ENCODE measurements at places on chromosomes 6 and 20.

- DNase-seq = peak; percentile 66
Observed at GRCh38 chr20:58890518-58891085, 38.1 kb downstream of the GNAS start.

DNA sequence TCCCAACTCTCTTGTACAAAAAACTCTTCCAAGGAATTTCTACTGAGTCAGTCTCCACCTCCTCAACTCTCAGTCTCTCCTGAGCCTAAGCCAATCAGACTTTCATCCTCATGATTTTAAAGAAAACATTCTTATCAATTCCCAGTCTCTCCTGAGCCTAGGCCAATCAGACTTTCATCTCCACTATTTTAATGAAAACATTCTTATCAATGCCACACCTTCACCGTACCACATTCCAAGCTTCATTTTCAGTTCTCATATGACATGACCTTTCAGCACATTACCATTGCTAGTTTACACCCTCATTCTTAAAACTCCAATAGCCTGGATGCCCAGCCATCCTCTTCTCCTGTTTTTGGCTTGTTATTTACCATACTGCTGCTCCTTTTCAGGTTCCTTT is 42.5 kb downstream of the SYNE1 start:
- no peak for DNase-seq

DNA sequence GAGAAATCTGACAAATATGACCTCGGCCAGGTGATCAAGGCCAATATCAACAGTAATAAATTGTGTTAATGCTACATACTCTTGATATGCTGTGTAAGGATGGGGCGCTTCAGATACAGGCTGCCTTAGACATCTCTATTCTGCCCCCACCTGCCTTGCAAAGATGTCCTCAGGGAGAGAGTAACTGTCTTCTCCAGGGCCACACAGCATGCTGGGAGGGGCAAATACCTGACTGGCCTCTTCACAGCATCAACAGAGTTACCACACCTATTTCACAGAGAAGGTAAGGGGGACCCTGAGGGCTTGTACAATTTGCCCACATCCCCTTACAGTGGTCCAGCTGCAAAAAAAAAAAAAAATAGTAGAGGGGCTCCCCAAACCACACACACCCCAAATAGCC is 17.2 kb upstream of the KIAA1755 start:
- no peak for DNase-seq

DNA sequence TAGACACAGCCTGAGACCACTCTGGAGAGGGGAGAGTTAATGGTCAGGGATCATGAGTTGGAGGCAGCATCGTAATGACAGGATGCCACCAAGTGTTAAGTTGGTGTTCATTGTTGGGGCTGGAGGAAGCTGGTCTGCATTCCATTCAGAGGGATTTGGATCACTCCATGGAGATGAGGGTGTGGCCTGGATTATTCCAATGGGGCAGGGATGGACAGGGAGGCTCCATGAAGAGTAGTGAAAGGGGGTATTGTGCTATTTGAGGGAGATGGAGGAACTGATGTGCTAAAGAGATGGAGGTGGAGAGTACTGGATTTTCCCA is 1.1 kb downstream of the SAPCD1 start:
- DNase-seq = no peak

GRCh38 chr6:160659562-160659961 is 4.5 kb downstream of the LPA start:
- no peak for DNase-seq

DNA sequence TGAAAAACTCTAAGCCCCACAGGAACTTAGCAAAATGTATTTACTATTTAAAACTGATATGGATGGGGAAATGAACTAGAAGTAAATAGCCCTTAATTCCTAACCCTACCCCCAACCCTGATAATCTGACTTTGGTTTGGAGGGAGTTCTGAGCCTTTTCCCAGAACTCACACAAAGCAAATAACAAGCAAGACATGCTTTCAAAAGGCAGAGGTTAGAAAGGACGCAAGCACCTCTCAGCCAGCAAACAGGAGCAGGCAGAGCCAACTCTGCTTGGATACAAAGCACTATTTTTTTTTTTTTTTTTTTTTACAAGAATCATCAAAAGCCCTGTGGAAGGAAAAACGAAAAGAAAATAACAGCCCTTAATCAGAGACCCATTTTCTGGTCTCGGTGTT is 58.7 kb downstream of the SLC22A23 start:
- no peak for DNase-seq

GRCh38 chr20:61387204-61387953 is 135.3 kb downstream of the CDH4 start:
- no peak for DNase-seq

DNA sequence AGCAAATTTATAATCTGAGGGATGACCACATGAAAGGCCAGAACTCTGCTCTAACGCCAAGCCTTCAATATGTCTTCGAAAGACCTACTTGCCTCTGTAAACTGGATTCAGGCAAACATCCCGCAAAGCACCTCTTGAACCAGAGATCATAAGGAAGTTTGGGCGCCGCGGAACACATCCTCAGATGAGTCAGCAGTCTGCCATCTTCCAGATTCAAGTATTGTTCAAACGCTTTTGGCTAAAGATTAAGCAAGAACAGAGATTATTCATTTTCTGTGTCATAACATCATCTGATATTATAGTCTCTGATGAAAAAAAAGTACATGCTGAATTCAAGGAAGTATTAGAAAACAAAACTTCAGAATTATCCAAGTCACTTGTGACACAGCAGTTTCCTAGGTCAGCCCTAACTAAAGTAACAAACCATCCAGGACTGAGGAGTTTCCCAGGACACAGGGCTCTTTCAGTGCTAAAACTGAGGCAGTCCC is 20.8 kb downstream of the TBC1D7 start:
- DNase-seq = no peak

DNA sequence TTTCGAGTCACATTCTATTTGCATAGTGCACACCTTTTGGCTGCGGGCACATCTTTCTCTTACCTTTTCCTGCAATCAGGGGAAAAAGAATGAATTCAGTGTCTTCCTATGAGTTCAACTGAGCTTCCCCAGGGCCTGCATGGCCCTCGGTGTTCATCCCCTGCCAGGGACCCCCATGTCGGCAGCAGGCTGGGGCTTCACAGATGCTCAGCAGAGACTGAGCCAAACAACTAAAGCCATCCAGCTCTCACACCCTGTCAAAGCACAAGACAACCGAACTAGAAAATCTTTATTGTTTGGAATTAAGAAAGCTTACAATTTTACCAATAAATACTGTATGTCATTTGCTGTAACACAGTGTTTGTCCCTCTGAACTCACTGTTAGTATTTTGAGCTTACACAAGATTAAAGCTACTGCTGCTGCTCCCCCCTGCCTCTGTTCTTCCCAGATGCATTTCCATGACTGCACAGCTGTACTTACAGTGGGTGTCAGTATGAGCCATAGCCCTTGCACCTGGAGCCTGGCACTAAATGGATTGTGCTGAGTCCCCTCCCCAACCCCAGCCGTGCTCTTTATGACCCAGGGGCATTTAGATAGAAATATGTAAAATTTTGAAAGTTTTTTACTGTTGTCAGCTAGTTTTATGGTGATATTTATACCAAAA is 205.8 kb downstream of the TMEM242 start:
- DNase-seq = no peak

GRCh38 chr6:20565342-20565741 is 31.1 kb downstream of the CDKAL1 start:
- no peak for DNase-seq

DNA sequence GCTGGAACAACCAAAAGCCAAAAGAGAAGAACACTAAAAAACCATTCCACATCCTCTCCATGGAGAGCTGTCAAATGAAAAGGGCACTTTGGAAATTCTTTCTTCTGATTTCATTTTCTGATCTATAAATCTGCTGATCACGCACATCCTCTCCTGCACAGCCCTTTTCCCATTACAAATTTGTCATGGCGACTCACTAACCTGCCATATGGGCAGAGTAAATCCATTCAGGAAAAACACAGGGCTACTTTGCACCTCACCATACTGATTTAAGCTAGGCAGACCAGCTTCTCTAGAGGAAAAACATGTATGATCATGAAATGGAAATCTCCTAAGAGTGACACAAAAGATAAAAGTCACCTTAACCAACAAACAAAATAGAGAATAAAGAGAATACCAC is 26.0 kb downstream of the TOMM6 start:
- DNase-seq = no peak

- DNase-seq = no peak
Observed at GRCh38 chr20:18030020-18030419, 27.7 kb downstream of the OVOL2 start.

DNA sequence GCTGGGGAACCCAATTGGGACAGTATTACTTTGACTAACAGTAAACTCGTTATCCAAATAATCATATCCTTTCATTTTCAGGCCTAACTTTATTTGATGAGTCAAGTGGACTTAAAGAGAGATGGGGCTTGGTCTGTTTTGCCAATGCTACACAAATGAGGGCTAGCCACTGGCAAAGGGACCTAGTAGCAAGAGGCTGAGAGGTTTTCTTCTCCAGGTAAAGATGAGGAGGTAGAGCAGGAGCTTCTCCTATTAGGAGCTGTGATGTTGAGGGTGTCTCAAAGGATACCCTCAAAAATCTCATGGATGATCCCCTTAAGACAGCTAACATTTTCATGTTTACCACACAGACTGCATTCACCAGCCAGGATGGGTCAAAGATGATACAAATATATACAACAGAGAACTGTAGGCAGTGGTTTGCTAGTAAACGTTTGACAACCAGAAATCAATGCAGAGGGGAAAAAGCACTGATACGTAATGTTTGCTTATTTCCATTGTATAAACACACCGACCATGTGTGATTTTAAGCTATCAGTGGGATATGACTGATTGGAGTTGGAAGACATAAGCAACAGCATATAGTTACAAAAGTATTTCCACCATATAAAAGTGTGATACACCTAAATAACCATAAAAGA is 153.3 kb downstream of the IBTK start:
- DNase-seq = no peak

DNA sequence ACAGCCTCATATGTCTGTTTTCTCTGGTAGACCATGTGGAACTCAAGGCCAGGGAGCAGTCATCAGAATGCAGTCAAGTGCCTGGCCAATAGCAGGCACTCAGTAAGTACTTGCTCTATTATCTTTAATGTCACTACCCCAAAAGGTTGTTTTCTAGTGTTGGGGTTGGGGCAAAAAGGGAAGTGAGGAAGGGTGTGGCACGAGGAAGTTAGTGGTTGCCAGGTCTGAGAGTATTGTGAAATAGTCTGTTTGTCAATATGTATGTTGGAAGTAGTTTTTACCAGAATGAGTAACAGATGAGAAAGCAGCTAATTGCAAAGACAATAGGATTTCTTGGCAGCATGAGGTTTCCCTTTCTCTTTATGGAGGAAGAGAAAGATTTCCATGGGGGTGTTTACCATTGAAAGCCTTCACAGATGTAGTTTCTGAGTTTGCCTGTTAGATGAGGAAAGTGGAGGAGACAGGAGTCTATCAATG is 59.5 kb upstream of the ARMH2 start:
- DNase-seq = peak; percentile 86

GRCh38 chr20:59204165-59204894 is 40.7 kb downstream of the ZNF831 start:
- no peak for DNase-seq

DNA sequence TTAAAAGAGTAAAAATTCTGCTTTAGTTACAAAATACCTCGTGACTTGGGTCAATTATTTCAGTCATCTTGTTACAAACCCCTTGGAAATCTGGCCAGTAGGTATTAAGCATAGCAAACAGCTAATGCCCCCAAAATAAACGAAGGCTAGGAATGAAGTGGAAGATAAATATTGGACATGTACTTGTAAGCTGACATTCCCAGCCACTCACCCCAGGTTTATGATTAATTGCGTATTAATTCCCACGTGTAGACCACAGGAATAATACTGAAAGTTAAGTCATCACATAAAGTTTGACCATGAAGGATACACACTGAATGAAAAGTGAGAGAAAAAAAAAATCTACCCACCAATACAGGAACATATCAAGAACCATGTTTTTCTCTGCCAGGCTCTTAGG is 936.5 kb upstream of the ADGRB3 start:
- no peak for DNase-seq

GRCh38 chr6:89002523-89002922 is 39.1 kb upstream of the RNGTT start:
- DNase-seq = no peak

GRCh38 chr20:18164356-18164755 is 26.7 kb downstream of the KAT14 start:
- no peak for DNase-seq

GRCh38 chr6:40719671-40720374 is 132.7 kb upstream of the LRFN2 start:
- DNase-seq = no peak

DNA sequence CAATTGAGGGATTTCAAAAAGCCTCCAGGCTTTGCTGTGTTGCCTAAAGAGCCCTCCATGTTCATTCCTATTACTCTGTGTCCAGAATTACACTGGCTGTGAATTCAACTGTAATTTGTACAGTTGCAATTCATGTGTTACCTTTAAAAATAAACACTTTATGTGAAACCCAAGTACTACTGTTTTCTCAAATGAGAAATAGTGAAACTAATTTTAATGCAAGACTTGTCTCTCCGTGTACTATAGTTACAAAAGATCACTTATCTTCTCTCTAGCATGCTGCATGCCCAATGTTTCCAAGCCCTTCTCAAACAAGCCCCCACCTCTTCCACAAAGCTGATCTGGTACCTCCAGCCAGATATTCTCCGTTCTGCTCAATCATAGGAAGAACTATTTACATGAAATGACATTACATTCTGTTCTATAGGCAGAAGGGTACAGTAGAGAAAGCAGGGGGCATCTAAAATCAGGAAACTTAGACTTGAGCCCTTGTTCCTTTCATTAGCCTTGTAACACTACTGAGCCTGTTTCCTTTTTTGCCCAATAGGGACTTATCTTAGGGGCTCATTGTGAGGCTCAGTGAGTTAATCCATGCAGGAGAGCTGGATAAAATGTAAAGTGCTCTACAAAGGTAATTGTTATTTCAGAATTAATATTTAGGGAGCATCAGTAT is 12.3 kb upstream of the COL9A1 start:
- no peak for DNase-seq

- no peak for DNase-seq
Observed at GRCh38 chr6:151209071-151209831, 30.5 kb upstream of the AKAP12 start.

DNA sequence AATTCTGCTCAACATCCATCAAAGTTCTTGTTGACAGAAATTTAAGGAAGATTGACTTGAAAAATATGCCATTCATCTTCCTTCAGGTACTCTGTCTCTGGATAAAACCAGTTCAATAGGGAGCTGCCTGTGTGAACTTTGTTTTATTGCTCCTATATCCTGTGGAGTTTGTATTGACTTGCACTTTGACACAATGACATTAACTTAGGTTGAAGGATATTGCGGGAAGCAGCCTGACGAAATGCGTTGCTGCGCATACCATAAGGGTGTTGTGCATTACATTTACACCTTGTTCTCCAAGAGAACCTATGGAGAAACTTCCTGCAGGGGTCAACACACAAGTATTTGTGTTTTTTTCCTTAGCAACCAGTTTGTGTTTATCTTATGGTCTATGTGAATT is 185.4 kb upstream of the GRIK2 start:
- DNase-seq = no peak

DNA sequence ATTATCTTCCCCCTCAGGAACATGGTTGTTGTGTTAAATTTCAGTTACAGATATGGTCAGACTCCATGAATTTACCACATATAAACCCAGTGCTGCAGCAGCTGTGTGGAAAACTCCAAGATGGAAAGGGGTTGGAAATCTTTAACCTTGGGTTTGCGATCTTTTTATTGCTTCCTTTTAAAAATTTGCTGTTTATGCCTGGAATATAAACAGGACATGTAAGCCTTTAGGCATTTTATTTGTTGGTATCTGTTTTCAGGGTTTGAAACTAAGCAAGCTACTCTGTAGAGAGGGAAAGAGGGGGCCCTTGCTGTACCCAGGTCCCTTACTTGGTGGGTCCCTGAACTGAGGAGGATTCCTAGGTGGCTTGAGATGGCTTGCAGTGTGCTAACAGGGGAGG is 778 bp downstream of the PKIG start:
- no peak for DNase-seq
